Cardiac ventricle fibroblast (primary cell): ENCODE measurements at places on chromosomes 6 and 20. TPM values are rescaled to one million over a fixed set of nuclear protein-coding genes. Genes with fewer than 3 reads are reported as not detected.

Gene MCHR2
- total RNA-seq: not detected in 2 replicates

Gene CFAP206
- total RNA-seq: 0.37 and 1.2 TPM in 2 replicates

Gene LRFN2
- not detected in 2 replicates for total RNA-seq

Gene LY6G6F
- total RNA-seq: not detected in 2 replicates

Gene C6orf52
- not detected in 2 replicates for total RNA-seq

Gene C6orf141
- 2.2 TPM in 1 of 2 replicates, not detected in the other for total RNA-seq

Gene FAM184A
- total RNA-seq: 0.56 and 0.83 TPM in 2 replicates

Gene OXT
- total RNA-seq: not detected in 2 replicates

Gene TMEM74B
- not detected in 2 replicates for total RNA-seq

Gene KIF13A
- 22.7 and 23.6 TPM in 2 replicates for total RNA-seq

Gene ZNF512B
- 13.3 and 14.0 TPM in 2 replicates for total RNA-seq

Gene GPR6
- total RNA-seq: not detected in 2 replicates

Gene TFAP2A
- total RNA-seq: 0.56 TPM in 1 of 2 replicates, not detected in the other

Gene HEY2
- 0.05 and 0.06 TPM in 2 replicates for total RNA-seq

Gene ANKRD66
- total RNA-seq: not detected in 2 replicates

Gene ARMC12
- 0.15 TPM in 1 of 2 replicates, not detected in the other for total RNA-seq

Gene IRF4
- not detected in 2 replicates for total RNA-seq

Gene IYD
- under 0.01 TPM in 1 of 2 replicates, not detected in the other for total RNA-seq

Gene SLC24A3
- total RNA-seq: 0.12 TPM in 1 of 2 replicates, not detected in the other

Gene OR2B6
- not detected in 2 replicates for total RNA-seq

Gene EHMT2
- 29.5 and 47.8 TPM in 2 replicates for total RNA-seq

Gene ATP6V1G2
- total RNA-seq: 0.25 and 2.1 TPM in 2 replicates

Gene ARMH2
- total RNA-seq: not detected in 2 replicates

Gene SAMD3
- total RNA-seq: 0.78 TPM in 1 of 2 replicates, not detected in the other

Gene CSNK2B
- 208 and 235 TPM in 2 replicates for total RNA-seq

Gene SPATA25
- total RNA-seq: 0.54 and 1.7 TPM in 2 replicates

Gene DOK5
- total RNA-seq: 12.3 and 15.8 TPM in 2 replicates

Gene SUMO4
- total RNA-seq: 0.19 and 0.29 TPM in 2 replicates

Gene CD40
- total RNA-seq: 13.5 and 14.2 TPM in 2 replicates

Gene MYLK4
- 0.24 and 0.81 TPM in 2 replicates for total RNA-seq

Gene ZKSCAN8
- 14.4 and 15.6 TPM in 2 replicates for total RNA-seq
